Hypothalamus (tissue), 51 donors: ENCODE measurements at places on chromosomes 7 and 10.

- DNase-seq = no peak
These were observed 133.3 kb downstream of the TEX36 start for GRCh38 chr10:125549653-125550052.

DNA sequence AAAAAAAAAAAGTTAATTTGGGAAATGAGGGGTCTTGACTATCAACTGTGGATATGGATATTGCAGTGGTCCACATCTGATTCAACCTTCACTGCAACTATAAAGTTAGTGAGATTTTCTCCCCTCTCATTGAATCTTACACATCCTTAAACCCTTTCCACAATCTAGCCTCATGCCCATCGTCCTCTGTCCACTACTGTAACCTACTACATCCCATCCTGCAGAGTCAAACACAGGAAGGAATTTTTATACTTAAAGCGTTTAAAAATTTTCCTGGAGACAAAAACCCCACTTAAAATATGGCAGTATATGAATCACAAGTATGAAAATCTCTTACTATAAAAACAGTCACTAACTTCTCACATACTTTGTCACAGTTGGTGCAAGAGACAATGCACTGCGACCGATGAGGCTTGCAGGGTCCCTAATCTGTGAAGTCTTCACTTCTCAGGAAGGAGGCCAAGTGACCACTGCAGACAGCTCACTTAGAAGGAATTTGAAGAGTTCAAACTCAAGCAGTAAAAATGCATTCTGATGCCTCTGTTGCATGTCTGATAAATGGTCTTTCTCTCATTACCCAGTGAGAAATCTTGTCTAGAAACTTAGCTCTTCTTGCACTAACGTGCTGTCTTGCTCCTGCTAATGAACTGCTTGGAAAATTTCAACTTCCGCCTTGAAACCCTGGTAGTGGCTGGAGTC lies 50.3 kb upstream of the ST8SIA6 start:
- no peak for DNase-seq

DNA sequence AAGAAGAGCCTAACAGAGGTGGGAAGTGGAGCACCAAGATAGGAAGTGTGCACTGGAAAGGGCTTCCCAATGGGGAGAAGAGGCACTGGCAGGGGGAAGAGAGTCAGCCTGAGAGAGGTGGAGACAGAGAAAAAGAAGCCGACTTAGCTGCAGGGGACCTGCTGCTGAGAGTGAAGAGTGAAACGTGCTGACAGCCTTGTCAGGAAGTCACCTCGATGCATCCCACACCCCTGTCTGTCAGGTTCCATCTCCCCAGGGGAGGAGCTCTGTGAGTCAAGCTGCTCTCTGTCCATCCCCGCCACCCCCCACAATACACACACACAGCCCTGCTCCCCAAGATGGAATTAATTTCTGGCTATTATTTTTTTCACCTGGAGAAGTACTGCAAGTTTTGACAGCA lies 14.0 kb downstream of the KAZALD1 start:
- no peak for DNase-seq

DNA sequence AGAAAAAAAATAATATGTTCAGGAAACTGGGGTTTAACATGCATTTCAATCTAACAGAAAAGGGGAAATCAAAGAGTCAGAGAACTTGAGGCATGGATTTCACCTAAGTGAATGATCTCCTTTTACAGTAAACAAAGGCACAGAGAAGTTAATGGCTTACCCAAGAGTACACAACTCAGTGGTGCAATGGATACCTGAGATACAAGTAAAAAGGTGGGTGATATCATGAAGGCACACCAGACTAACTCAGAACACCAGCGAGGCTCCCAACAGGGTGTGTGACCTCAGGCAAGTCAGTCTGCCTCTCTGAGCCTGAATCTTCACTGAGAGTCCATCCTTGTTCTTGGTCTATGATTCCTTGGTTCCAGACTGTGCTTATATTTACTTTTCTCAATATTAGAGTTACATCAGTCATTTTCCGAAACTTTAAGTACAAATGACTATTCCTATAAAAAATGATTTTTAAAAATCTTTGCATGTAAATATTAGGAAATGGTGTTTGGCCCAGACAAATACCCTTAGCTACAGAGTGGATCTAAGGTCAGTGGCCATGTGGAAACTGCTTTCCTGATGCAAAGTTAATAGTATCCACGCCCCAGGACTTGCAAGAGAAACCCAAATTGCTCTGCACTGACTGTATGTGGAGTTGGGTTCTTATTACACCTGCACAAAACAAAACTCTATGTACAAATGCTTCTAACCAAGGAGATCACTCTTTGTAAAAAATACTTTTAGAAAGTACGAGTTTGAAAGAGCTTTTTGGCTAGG lies 282.8 kb upstream of the IMMP2L start:
- no peak for DNase-seq

GRCh38 chr10:129608653-129609052 lies 141.6 kb downstream of the MGMT start:
- no peak for DNase-seq

DNA sequence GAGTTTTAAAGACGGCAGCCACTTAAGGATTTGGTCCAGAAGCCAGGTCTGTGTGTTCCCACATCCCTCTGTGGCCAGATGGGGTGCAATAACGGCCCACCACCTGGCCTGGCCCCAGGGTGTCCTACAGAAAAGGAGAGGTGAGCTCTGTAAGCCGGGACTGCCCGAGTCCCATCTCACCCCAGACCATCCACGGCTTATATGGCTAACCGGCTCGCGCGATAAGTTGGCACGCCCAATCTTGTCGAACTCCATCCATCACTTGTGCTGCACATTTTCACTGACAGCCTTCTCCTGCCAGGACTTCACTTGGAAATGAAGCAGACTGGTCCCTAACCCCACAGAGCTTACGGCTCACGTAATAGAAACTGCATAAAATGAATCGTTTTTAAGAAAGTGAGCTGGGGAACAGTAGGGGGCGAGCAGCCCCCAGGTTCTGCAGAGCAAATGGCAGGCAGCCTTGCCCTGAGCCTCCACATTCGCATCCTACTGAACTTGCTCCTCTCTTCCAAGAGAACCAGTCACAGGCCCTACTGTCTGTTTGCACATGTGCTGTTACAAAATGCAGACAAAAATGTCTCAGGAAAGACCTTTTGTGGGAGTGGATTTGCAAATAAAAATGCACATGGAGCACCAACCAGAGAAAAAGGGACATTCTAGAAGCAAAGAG lies 98.2 kb downstream of the TNS3 start:
- no peak for DNase-seq

GRCh38 chr10:1377231-1377630 lies 321.0 kb downstream of the WDR37 start:
- no peak for DNase-seq

DNA sequence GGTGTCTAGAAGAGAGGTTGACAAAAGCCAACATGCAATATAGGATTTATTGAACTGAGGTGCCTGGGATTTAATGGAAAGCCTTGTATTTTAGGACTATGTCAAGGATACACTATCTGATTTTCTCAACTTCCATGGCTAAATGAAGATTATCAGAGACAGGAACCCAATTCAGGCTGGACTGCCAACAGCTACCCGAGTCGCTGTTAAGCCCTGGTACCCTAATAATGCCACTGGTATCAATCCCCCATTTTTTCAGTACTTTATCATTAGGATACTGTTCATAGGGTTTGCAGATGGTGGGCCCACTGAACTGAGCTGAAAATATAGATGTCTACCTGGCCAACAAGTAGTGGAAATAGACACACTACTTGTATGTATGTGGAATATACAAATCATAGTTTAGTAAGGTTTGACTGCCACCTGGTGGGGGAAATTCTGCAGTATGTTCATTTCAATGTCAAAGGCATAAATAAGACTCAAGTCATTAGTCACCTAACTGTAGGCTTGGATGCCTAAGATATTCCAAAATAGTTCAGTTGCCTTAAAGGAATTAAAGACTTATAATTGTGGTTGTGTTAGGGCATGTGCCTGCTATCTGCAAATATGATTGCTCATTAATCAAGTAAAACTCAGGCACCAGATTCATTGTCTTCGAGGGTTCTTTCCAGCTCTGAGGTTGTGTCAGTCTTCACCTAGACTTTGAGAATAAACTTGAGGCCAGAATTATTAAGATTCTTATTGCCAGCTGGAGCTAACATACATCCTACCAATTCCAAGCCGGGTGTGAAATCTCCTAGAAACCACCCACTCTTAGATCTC lies 34.1 kb upstream of the NOBOX start:
- DNase-seq = no peak

DNA sequence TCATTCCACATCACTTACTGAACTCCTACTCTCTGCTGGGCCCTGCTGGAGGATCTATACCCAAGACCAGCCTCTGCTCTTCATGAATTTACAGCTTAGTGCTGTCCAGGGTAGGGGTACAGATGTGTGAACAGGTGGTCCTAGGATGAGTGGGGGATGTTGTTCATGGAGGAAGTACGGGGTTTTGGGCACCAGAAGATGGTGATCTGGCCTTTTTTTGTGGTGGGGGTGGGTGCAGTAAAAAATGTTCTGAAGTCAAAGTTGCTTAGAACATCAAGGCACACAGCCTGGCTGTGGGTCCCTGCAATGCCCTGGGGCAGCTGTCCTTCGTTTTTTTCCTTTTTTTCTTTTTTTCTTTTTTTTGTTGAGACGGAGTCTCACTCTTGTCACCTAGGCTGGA lies 34.2 kb upstream of the GNA12 start:
- no peak for DNase-seq

GRCh38 chr10:6493521-6494441 lies 86.3 kb downstream of the PRKCQ start:
- DNase-seq = no peak

DNA sequence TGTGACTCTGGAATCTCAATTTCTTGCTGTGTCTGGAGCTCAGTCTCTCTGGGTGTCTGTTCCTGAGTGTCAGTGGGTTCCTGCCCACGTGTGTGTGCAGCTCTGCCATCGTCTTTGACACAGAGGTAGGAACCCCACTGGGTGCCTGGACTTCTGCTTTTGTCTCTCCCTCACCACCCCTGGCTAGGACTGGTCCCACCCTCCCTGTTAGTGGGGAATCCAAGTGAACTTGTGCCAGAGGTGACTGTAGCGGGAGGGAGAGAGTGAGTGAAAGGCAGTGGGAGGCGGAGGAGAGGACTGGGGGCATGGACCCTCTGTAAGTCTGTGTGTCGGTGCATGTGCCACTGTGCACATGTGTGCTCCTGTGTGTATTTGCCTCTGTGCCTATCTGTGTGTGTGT lies 299.9 kb upstream of the ZMIZ1 start:
- no peak for DNase-seq

DNA sequence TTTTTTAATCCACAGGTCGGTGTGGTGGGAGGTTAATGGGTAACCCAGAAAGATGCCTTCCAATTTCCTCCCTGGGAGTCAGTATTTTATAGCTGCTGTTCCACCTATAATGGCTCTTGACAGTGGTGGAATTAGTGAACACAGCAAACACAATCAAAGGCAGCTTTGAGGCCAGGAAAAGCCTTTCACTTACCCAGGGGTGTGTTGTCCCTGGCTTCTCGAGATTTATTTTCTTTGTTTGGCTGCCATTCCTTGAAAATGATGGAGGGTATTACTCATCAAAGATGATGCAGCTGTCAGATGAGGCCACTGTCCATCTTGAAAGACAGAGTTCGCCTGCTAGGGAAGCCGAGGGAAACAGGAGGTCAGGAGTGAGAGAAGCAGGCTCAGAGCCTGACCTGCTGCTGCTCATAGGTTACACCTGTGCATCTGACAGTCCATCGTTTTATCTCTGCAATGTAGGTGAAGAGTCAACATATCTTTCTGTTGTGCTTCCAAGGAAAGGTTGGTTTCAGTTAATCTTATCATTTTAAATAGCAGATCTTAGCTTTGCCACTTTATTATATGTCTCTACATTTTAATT lies 221.6 kb downstream of the XPNPEP1 start:
- DNase-seq = no peak

- no peak for DNase-seq
These were observed 34.7 kb downstream of the MINDY4 start for GRCh38 chr7:30805931-30806330.

GRCh38 chr7:40882071-40882658 lies 747.4 kb downstream of the SUGCT start:
- DNase-seq = no peak

- no peak for DNase-seq
These were observed 33.0 kb downstream of the OR6V1 start for GRCh38 chr7:143085109-143085508.

- DNase-seq = no peak
These were observed 138.9 kb downstream of the GRK5 start for GRCh38 chr10:119346095-119346832.

DNA sequence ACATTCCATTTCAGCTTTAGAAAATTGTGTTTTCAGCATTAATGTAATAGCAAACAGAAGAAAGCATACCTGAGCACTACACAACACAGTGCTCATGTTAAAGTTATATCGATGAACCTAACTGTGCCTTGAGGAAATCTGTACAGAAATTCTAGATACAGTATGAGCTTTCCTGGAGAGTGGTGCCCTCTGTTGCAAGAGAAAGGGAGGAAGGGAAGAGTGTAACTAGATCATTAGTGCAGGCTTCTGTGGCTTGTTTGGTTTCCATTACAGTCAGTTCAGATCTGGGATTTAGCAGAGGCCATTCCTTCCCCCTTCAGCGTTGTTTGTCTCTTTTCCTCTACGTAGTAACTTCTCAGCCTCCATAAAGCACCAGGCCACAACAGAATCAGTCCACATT lies 139.7 kb downstream of the HTR7 start:
- DNase-seq = no peak

DNA sequence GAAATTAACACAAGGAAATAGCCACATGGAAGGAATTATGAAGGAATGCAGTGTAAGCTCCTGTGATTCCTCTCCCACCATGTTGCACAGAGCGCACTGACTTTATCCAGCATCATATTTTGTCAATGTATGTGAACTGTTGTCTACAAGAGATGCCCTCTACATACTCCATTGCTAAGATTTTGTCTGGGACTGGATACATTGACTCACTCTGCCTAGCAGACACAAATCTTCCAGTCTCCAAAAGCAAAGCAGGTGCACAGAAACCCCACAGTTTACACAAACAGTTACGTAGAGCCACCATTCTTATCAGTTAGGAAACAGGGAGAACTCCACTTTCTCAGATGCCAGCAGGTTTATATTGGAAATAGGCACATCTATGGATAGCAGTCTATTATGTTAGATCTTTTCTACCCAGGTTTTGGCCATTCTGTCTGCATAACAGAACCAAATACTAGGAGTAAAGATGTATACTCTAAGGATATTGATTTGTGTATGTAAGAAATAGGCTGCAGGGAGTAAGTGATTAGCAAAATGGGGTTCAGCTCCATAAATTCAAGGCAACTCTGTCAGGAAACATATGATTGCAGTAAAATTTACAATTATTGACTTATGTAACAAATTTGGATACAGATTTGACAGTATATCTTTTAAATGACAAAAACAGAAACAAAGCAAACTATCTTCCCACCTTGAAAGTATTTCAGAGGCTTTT lies 1.5 kb downstream of the AKR1C2 start:
- no peak for DNase-seq
